ENCODE measurements at places on chromosomes 7 and 10. TPM values are rescaled to one million over a fixed set of nuclear protein-coding genes. Genes with fewer than 3 reads are reported as not detected.

The NEUROG3 gene
- total RNA-seq = not detected

The CCL26 gene
- total RNA-seq = not detected

The CYP26C1 gene
- 0.35 TPM for total RNA-seq

The STAG3 gene
- 0.56 TPM for total RNA-seq

The TSPAN12 gene
- 10.8 TPM for total RNA-seq

The FBXW4 gene
- total RNA-seq = 88.5 TPM

The EPO gene
- total RNA-seq = not detected

GRCh38 chr10:23192712-23193434 is 761 bp downstream of the PTF1A start:
- no peak for DNase-seq
- H3K27ac ChIP-seq = no peak overlapping the region
- H3K27me3 ChIP-seq = peaks cover 8% of the 10 kb centered on the region
- H3K4me3 ChIP-seq = no peak overlapping the region

- no peak overlapping the region for H3K4me3 ChIP-seq
- no peak overlapping the region for H3K27ac ChIP-seq
- no peaks in the 10 kb centered on the region for H3K4me1 ChIP-seq
- no peaks in the 10 kb centered on the region for H3K27me3 ChIP-seq
- DNase-seq = no peak
- no peaks in the 10 kb centered on the region for H3K36me3 ChIP-seq
Measured at GRCh38 chr10:75375838-75376237, 25.7 kb downstream of the ZNF503 start.

GRCh38 chr10:29348836-29349235 is 60.0 kb downstream of the LYZL1 start:
- H3K4me3 ChIP-seq = no peak overlapping the region
- H3K27me3 ChIP-seq = no peaks in the 10 kb centered on the region
- H3K4me1 ChIP-seq = no peaks in the 10 kb centered on the region
- no peak overlapping the region for H3K27ac ChIP-seq

DNA sequence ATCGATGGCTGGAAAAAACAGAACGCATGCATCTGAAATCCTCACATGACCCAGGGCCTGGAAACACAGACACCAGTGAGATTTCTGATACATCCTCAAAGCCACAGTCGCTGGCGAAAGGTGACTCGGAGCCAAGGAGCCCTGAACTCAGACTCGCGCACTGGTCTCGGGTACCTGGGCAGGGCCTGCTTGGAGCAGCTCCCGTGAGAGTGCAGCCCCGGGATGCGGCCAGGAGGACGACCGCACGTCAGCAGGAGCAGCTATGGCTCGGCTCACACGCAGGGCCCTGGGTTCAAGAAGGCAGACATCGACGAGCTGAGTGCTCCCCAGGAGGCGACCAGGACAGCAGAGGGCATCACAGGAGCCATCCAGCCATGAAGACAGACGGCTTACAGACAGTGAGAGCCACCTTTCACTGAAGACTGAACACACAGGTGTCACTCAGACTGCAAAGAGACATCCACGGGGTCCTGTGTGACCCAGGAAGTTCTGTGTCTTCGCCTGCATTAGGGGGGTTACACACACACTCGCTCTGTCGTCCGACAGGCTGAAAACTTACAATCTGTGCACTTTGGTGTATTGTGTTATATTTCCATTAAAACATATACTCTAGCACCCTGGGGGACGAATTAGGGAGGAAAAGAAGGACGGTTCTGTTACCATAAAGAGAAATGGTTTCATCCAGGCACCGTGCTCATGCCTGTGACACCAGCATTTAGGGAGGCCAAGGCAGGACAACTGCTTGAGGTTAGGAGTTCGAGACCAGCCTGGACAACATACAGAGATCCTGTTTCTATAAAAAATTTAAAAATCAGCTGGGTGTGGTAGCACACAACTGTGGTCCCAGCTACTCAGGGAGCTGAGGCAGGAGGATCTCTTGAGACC is 227.7 kb downstream of the MAD1L1 start:
- H3K4me1 ChIP-seq = no peaks in the 10 kb centered on the region
- H3K4me3 ChIP-seq = no peak overlapping the region
- H3K36me3 ChIP-seq = no peaks in the 10 kb centered on the region
- H3K27ac ChIP-seq = no peak overlapping the region

DNA sequence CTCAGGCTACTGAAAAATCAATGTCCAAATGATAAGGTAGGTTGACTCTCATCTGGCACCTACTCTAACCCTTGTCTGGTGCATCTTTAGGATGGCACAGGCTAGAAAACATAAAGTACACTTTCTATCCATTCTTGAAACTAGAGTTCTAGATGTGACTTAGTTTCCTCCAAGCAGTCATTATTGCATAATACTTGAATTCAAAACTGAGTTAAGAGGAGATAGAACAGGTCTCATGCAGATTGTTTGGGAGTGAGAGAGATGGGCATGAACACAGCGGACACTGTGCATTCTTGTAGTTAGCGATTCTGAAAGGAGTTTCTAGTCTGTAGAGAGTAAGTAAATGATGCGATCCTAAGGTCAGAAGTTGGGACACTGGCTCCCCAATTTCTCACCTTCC is 149.2 kb downstream of the PDE1C start:
- no peaks in the 10 kb centered on the region for H3K36me3 ChIP-seq
- H3K4me1 ChIP-seq = no peaks in the 10 kb centered on the region
- H3K4me3 ChIP-seq = no peak overlapping the region

- no peaks in the 10 kb centered on the region for H3K36me3 ChIP-seq
- H3K4me1 ChIP-seq = peaks cover 9% of the 10 kb centered on the region
- H3K27ac ChIP-seq = no peak overlapping the region
Measured at GRCh38 chr10:114329634-114330365, 74.5 kb downstream of the AFAP1L2 start.

DNA sequence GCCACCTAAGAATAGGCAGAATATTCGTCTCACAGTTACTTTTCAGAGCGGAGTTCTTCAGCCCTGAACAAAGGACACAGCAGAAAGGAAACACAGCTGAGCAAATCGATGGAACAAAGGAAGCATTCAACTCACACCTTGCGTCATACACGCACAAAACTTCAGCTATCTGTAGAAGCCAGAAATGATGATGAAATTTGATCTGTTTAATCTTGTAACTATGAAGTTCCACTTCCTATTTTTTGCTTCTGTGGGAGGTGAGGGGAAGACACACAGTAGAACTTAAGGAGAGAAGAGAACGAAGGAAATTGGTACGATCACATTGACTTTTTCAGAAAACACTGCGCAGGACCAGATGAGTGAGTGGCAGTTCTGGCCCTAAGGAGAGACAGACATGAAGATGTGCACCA is 26.2 kb downstream of the FAM171A1 start:
- no peak overlapping the region for H3K4me3 ChIP-seq
- no peak for DNase-seq
- peaks cover 16% of the 10 kb centered on the region for H3K4me1 ChIP-seq
- H3K27ac ChIP-seq = no peak overlapping the region
- H3K27me3 ChIP-seq = no peaks in the 10 kb centered on the region

Measured in thoracic aorta (tissue), 2 donors.